ENCODE measurements at places on chromosomes 5 and 9. TPM values are rescaled to one million over a fixed set of nuclear protein-coding genes. Genes with fewer than 3 reads are reported as not detected.

GRCh38 chr9:93673021-93673838 is 96.8 kb downstream of the PHF2 start:
- DNase-seq: no peak

DNA sequence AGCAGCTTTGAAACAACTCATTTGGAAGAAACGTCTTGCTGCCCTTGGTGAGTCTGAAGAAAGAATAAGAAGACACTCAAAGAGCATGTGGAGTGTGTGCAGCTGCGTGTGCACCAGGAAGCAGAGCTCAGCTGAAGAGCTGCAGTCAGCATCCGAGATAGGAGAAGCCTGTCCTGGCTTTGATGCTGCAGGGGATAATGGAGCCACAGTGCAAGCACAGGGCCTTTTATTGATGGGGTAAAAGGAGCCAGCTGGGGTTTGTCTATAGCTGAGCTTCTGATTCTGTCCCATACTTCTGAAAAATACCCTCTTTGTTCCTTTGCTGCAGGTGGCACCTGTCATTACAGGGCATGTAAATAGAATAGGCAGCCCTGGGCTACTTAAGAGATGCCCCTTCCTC is 375.7 kb upstream of the ZNF462 start:
- no peak for DNase-seq

DNA sequence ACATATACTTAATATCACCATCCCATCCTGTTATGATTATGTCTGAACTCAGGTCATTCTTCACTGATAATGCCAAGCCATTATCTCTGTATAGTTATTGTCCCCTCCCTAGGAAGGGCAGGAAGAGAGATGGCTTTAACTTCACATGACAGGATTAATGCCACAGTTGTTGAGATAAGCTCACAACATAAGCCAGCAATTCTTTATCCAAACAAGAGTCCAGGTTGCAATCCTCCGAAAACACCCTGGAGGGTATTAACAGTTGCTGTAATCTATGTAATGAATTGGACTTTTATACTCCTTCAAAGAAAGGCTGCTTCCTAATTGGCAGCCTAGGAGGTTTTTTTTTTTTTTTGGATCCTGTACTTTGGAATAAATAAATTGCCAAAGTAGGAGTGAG is 779.4 kb downstream of the SEMA5A start:
- DNase-seq: no peak

GRCh38 chr5:131019601-131020315 is 145.3 kb downstream of the HINT1 start:
- no peak for DNase-seq

DNA sequence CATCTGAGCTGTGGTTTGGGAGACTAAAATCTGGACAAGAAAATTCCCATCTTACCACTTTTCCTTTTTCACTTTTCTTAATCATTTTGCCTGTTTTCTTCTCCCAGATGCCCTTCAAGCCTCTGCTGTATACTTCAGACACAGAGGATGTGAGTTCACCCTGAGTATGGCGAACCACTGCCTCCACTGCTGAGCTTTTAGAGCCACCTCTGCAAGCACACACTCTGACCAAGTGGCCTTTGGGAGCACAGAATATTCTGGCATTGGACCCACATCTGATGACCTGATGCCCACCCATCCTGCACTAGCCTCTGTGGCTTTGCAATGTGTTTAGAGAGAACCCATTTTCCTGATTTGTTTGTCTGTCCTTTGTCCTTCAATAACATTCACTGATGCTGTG is 32.5 kb downstream of the TERT start:
- no peak for DNase-seq

- no peak for DNase-seq
These were observed 30.0 kb upstream of the SLC6A19 start for GRCh38 chr5:1171340-1171941.

DNA sequence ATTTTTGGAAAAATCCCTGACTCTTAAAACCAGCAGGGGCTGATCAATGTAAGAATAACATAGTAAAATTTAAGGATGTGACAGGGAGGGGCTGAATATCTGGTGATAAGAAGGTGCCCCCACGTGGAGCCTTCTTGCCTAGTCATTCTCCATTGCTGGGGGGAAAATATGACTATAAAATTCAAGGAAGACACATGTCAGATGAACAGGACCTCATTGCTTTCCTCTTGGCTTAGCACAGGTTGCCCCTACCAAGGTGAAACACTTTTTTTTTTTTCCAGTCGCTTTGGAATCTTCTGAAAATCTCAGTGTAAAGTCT is 310.9 kb downstream of the EFNA5 start:
- no peak for DNase-seq

- DNase-seq: no peak
These were observed 209.9 kb downstream of the SEMA5A start for GRCh38 chr5:9335754-9336495.

- DNase-seq: peak; percentile 28
These were observed 5.5 kb downstream of the OBP2B start for GRCh38 chr9:133203506-133204075.

DNA sequence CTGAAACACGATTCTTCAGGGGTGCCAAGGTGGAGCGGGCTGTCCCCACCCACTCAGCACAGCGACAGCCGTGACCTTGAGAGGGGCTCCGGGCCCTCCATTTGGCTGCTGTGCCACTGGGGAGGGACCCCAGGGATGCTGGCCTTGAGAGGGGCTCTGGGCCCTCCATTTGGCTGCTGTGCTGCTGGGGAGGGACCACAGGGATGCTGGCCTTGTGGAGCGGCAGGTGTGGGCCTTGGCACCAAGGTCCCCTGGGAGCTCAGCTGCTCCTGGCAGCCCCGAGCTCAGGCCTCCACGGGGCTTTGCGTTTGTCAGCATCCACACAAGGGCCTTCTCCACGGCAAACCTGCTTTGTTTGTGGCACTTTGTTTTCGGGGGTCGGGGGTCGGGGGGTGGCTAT is 137.6 kb upstream of the LPCAT1 start:
- DNase-seq: no peak

GRCh38 chr5:96316487-96316886 is 116.6 kb downstream of the PCSK1 start:
- no peak for DNase-seq

- peak; percentile 57 for DNase-seq
These were observed 1.1 kb downstream of the LURAP1L start for GRCh38 chr9:12775679-12776512.

DNA sequence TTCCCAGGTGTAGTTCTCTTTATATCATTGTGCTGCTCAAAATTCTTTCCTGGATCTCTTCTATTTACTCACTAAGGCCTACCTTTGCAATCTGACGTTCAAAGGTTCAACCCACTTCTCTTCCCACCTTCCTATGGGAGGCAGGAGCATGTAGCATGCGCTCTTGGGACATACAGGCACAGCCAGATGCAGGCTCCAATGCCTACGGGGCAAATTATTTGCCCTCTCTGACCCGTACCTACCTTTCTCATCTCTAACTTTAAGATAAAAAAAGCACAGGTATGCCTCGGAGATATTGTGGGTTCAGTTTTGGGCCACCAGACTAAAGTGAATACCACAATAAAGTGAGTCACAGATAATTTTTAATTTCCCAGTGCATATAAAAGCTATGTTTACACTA is 460.5 kb downstream of the CCDC171 start:
- DNase-seq: no peak

- no peak for DNase-seq
These were observed 392.1 kb downstream of the DNAH5 start for GRCh38 chr5:13552361-13552760.

DNA sequence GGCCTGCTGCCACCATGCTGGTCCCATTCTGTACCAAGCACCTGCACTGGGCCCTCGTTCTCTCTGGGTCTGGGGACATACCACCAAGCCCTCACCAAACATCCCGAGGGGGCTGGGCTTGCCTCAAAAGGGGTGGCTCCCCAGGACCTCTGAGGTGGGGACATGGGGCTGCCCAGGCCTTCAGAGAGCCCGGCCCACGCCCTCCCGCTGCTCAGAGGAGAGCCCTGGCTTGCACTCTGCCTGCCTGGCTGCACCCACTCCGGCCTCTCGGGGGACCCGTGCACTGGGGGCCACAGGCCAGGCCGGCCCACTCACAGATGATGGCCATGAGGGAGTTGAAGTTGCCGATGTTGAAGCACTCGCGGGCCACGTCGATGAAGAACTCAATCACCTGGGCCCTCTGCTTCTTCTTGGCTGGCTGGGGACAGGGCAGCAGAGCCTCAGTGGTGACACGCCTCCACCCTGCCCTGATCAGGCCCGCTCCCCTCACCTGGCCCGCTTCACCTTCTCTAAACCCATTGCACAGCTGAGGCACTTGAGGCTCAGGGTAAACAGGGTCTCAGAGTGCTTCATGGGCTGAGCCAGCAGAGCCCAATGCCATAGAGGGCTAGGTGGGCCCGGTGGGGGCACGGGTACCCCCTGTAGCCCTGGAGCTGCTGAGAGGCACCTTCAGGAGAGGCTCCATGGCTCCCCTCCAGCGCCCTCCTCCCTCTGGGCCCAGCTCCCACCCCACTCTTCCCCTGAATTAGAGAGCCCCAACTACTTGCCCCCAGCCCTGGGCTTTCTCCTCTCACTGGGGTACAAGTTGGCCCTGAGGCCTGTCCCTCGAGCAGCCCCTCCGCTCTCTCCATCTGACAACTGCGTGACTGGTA is 47.7 kb upstream of the RNF130 start:
- DNase-seq: no peak

DNA sequence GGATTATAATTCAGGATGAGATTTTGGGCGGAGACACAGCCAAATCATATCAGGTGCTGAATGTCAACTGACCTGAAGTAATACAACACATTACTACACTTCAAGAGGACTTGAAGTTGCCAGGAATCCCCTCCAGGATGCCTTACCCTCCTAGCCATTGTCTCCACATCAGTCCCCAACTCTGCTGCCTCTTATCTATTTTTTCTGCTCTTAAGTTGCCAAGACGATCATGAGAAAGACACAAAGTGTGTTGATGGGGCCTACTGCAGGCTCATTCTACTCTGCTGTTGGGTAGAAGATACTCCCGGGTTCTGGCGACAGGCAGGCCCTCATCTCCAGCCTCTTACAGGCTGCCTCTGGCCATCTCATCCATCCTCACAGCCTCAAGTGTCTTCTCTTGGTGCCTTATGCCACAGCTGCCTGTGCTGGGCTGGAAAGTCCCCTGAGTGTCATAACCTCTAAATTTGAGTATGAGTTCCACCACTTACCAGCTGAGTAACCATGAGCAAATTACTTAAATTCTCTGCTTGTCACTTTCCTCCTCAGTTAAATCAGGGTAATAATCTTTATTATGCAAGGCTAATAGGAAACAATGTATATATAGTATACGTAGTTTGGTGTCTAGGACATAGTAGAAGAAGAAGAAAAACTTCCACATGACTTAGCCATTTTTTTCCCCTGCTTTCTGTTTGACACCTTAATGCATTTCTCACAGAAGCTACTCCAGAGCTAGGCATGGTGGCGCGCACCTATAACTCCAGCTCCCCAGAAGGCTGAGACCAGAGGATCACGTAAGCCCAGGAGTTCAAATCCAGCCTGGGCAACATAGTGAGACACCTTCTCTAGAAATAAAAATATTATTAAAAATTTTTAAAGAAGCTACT is 73.0 kb upstream of the SNX2 start:
- no peak for DNase-seq

DNA sequence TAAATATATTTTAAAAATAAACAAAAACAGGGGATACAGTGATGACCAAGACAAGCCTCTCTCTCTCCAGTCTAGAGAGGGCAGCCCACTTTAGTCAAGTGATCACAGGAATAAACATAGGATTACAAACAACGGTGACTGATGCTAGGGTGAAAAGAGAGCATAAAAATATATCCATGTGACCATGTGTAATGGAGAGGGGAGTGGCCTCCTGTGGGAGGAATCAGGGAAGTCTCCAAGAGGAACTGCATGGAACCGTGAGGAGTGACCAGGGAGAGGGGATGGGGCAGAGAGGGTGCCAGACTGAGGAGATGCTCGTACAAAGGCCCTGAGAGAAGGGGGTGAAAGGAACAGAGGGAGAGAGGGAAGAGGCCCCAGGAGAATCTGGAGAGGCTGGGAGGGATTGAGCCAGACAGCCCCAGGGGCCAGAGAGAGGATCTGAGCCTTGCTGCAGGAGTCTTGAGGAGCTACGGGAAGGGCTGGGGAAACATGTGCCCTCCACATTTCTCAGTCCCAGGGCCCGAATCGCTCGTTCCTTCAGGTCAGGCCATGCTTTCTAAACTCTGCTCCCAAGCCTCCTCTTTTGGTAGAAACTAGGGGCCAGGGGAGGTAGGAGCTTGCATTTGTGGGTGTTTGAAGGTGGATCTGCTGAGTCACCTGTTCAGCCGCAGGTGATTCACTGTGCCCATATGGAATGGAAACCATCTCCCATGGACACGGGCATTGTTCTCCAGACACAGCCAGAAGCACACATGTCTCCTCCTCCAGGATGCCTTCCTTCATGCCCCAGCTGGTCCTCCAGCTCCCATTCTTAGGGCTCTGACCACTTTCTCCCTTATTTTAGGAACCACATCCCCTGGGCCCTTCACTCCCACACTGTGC is 63.8 kb downstream of the PAX5 start:
- no peak for DNase-seq

DNA sequence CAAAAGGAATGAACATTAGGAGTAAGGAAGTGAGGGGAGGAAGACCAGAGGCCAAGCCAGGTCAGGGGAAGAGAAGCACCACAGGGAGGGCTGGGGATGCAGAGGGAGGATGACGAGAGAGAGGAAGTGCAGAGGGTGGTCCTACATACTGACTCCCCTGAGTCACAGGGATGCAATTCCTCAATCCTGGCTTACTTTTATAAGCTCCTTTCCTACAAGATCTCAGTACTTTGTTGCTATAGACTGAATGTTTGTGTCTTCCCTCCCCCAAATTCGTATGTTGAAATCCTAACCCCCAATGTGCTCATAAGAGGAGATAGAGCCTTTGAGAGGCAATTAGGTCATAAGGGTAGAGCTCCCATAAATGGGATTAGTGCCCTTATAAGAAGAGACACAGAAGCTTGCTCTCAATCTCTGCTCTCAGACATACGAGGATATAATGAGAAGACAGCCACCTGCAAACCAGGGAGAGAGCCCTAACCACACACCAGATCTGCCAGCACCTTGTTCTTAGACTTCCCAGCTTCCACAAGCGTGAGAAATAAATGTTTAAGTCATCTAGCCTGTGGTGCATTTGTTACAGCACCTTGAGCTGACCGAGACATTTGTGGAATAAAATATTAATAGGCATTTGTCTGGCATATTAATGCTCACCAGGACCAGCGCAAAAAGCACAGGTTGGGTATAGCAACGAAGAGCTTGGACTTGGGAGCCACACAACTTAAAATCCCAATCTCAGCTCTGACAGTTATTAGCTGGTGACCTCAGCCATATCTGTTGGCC is 33.4 kb downstream of the GCNT4 start:
- no peak for DNase-seq

- no peak for DNase-seq
These were observed 20.8 kb upstream of the ANXA6 start for GRCh38 chr5:151178372-151178771.

- no peak for DNase-seq
These were observed 24.8 kb upstream of the ANKRD33B start for GRCh38 chr5:10538789-10539686.

DNA sequence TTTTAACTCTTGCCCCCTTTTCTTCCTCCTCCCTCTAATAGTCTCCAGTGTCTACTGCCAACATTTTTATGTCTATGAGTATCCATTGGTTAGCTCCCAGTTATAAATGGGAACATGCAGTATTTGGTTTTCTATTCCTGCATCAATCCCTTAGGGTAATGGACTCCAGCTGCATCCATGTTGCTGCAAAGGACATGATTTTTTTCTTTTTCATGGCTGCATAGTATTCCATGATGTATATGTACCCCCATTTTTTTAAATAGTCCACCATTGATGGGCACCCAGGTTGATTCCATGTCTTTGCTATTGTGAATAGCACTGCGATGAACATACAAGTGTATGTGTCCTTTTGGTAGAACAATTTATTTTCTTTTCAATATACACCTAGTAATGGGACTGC is 993.7 kb downstream of the EFNA5 start:
- DNase-seq: no peak

Gene SPAAR
- 1.9 TPM for total RNA-seq

Gene FAM120AOS
- 61.4 TPM for total RNA-seq

All from ureter (tissue), 1 donor.